NCI-H774 (cell line): ENCODE measurements at places on chromosomes 3 and 15.

DNA sequence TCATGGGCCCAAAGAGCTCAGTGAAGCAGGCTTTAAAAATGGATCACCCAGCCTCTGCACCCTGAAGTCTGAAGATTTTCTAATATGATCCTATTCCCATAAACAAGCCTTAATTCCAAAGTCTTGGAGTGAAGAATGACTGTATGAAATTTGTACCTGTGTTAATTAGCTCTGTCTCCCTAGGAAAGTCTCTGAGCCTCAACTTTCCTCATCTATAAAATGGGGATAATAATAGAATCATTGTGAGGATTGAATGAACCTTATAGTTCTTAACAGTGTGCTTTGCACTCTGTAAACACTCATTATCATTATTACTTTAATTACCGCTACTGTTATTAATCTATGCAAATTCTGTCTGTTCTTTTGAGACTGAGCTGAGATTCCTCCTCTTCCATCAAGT lies 61.9 kb downstream of the CDAN1 start:
- no peak for DNase-seq

DNA sequence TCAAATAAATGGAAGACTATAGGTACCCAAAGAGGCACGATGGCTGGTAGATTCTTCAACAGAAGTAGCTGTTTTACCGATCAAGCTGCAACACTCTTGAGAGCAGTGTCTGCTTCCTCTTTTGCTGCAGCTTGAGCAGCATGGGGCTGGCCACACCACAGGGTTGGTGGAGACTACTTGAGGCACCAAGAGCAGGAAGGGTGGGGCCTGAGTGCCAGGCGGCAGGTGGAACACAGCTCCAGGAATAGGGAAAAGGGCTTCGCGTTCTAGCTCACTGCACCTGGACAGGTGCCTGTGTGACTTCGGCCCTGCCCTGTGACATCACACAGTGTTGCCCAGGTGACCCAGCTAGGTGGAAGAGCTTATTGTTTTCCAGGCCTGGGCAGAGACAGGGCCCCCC lies at the start of gene CCDC33:
Gene CCDC33 (plus strand): TSS at position 365 of the 400 bp plus-strand sequence. CDS start 394 bp downstream, outside the sequence.
- peak; percentile 93 for DNase-seq

GRCh38 chr3:153379516-153379915 lies 217.5 kb downstream of the RAP2B start:
- no peak for DNase-seq

DNA sequence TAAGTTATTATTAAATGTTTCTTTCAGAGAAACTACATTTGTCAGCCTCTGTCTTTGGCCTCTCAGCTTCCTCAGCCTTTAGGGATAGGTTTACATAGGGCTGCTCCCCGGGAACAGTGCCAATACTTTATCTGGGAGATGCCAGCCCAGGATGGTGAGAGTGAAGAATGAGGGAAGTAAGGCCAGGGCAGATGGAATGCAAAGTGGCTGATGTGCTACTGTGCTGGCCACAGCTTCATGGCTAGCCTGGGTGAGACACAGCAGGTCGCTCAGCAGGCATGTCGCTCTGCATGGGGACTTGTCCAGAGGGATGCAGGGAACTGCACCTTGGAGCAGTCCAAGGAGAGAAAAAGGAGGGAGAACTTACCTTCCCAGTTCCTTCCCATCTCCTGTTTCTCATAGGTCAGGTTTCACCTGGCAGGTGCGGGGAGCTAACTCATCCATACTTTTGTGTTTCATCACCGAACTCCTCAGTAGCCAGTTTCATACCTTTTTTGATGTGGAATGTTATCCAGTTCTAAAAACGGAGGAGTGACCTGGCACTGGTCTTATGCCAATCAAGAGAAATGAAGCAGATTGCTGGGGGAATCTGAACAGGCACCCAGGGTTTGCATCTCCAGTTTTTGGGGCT lies 30.9 kb upstream of the C15orf39 start:
- DNase-seq = no peak

DNA sequence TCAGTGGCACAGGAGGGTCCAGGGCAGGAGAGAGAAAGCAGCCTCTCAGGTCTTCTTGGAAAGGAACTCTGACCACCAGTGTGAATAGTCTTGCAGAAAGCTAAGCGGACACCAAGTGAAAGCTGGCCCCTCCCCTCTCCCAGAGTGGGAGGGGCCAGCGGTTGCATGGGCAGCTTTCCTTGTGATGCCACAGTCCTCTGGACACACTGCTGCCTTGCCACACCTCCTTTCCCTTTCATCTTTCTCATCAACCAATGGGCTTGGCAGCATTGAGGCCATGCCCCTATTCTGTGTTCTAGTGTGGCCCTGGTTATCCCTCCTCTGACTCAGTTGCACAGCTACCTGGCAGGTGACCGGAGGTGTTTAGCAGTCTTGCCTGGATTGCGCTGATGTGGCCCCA lies 49.7 kb upstream of the GOLGA6B start:
- DNase-seq = no peak

GRCh38 chr15:23758891-23759290 lies 71.8 kb upstream of the NDN start:
- DNase-seq = no peak

DNA sequence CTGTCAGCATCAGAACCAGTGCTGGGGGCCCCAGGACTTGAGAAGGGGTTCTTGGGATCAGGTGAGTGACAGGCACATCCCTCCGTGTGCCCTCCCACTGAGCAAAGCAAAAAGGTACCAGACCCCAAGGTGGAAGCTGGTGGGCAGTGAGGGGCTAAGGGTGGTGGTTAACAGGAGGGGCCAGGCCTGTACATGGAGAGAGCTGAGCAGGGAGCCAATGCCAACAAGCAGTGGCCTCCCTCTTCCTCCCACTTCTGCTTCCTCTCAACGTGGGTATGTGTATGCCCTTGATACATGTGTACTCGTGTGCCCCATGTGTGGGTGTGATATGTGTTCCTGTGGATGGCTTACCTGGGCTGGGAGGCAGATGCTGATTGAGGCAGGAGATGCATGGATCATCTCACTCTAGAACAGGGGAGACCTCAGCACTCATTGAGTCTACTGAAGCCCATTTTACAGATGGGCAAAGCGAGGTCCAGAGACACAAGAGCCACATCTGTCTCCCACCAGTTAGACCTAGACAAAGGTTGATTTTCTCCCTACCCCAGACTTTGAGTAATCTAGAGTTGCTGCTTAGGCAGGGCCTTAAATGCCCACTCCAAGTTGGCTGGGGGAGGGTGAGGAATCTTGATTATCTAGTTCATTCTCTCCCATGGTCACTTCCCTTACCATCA lies 945 bp downstream of the VIPR1 start:
- DNase-seq = no peak

DNA sequence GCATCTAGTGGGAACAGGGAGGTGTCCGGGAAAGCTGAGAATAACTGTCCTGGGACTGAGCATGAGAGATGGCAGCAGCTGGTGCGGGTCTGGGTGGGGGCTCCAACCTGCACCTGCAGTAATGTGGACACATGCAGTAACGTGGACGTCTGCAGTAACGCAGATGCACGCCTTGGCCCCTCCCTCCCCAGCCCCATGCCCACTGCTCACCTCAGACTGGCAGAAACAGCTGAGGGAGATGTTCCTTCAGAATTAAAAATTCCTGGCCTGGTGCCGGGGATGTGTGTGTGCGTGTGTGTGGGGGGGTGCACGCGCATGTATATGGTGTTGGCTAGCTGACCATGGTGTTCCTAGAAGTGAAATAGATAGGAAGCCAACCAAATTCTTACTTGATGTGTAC lies 86.7 kb upstream of the OXTR start:
- no peak for DNase-seq

DNA sequence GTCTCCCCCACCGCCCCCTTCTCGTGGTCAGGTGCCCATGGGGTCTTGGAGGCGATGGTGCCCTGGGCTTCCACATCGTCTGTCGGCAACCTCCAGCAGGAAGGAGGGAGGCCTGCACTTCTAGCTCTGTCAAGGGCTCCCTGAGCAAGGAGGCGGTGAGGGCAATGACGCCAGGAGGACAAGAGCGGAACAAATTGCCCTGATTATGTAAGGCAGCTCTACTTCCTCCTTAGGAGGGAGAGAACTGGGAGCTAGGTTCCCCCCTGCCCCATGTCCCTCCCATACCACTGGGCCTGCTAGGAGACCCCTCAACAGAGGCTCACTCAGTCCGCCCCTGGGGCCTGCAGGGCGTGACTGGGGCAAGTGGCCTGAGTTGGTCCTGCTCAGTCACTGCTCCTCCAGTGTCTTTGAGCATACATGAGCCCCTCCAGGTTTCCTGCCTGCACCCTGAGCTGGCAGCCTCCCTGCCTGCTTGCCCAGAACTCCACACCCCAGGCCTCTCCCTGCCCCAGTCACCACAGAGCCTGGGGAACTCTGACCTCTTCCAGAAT lies 56.1 kb downstream of the CACNA2D2 start:
- no peak for DNase-seq

DNA sequence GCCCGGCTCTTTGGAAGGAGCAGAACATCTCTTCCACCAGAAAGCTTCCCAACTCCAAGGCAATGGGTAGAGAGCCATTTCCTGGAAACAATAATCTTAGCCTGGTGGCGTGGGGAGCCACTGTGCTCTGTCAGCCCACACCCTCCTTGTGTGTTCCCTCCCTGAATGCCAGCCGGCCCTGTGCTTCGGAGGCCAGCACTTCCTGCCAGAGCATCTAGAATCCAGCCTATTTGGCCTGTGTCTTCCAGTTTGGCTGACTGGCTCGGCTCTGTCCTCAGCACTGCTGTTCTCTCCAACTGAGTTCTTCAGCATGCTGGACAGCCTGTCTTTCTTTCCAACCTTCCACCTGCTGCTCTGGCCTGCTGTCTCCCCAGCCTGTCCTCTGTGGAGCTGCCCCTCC lies 349.3 kb downstream of the MFSD1 start:
- DNase-seq = no peak

- no peak for DNase-seq
Measured at GRCh38 chr15:53458736-53459135, 300.7 kb downstream of the WDR72 start.

- no peak for DNase-seq
Measured at GRCh38 chr15:42270551-42270950, 2.5 kb upstream of the GANC start.

DNA sequence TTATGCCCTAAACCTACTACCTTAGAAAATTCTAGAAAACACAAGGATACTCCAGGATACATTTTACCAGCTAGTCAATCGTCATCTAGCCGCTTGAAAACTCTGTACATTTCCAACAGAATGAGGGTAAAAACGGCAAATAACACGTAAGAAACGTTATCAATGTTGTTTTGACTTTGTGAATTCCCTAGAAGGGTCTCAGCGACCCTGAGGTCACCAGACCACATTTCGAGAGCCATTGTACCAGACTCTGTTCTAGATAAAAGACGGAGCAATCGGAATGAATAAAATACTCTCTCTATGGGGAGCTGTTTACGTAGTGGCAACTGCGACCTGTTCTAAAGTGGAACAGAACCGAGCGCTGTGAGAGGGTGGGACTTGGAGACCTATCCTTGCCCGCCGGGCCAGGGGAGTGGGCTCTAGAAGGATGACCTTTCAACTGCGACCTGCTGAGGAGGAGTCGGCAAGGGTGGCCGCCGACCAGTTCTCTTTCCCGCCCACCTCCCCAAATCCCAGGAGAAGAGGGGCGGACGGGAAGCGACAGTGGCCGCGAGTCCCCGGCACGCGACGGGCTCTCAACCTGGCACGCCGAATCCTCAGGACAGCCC lies 778 bp upstream of the AP4E1 start:
- no peak for DNase-seq

- peak; percentile 2 for DNase-seq
Measured at GRCh38 chr3:41960826-41961750, 815 bp downstream of the ULK4 start.

GRCh38 chr3:126013751-126014156 lies 44.8 kb downstream of the ROPN1B start:
- no peak for DNase-seq

- DNase-seq = no peak
Measured at GRCh38 chr3:60890226-60890625, 361.0 kb downstream of the FHIT start.

- no peak for DNase-seq
Measured at GRCh38 chr15:35181538-35181937, 96.4 kb upstream of the NANOGP8 start.

GRCh38 chr3:147854542-147854941 lies 445.4 kb downstream of the ZIC1 start:
- DNase-seq = no peak

GRCh38 chr15:85642693-85643066 lies 152.0 kb downstream of the KLHL25 start:
- no peak for DNase-seq

- no peak for DNase-seq
Measured at GRCh38 chr3:197508461-197508860, 47.3 kb downstream of the BDH1 start.

DNA sequence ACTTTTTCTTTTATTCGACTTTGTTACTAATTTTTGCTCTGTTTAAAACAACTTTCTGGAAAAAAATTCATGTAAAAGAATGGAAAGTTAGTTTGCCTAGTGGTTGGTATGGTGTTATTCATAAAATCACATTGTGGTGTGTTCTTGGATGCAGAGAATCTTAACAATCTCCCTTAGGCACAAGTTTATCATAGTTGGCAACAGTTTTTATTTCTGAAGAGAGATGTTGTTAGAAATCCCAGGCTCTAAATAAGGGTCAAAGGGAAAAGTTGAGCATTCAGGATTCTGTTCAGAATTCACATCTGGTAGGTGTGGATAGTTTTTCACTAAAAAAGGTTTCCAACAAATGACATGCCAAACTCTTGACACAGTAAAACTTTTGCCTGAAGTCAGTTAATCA lies 6.4 kb downstream of the DUT start:
- no peak for DNase-seq

- no peak for DNase-seq
Measured at GRCh38 chr3:189737071-189737470, 105.9 kb downstream of the TP63 start.

DNA sequence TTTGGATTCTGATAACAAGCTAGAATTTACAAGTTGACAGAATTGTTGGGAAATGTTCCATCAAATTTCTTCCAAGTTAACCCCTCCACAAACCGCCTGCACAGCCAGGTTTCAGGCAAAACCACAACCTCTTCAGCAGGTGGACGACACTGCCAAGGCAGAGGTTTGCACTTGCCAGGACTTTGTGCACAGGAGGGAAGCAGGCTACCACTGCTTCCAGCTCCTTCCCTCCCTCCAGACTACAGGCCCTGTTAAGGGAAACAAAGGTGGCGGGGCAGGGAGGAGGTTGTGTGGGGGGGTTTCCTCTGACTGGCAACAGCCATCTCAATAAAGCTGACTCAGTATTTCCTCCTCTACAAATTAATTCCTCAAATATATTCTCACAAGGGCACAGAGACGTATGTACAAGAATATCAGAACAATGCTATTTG lies 42.2 kb downstream of the TBC1D2B start:
- no peak for DNase-seq

DNA sequence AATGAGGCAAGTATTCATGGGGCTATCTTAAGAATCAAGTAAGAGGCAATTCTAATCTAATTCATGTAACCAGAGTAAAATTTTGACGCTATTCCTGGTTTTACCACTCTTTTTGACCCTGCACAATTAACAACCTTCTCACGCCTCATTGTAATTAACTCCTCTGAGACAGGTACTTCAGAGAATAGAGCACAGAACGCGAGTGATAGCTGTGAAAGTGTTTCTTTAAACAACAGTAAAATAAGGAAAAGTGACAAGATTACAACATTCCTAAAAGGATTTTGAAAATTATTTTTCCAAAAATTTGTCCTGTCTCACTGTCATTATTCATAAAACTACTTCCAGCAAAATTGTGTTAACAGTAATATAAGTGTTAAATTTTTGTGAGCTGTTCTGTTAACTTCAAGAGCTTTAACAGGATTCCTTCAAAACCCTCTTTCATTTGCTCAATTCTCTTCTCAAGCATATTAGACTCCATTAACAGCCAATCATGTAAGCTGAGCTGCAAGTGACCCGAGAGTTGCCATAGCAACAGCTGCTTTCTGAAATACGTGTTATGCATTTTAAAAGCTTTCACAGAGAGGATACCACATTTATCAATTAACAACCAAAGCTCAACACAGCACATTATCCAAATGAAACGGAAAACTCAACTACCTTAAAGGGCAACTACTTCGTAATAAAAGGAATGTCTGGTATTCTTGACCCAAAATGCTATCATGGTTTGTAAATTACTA lies 93.1 kb downstream of the STAG1 start:
- peak; percentile 21 for DNase-seq
